ENCODE measurements at places on chromosomes 3 and 15. TPM values are rescaled to one million over a fixed set of nuclear protein-coding genes. Genes with fewer than 3 reads are reported as not detected.

Gene GJD2
- not detected for total RNA-seq

Gene PARP6
- total RNA-seq, result 59.4 TPM

Gene MORC1
- total RNA-seq, result not detected

Gene ARGFX
- not detected for total RNA-seq

Gene ADGRG7
- not detected for total RNA-seq

Gene C3orf52
- 3.4 TPM for total RNA-seq

Gene ALDH1A3
- total RNA-seq, result not detected

Gene SPTBN5
- 0.39 TPM for total RNA-seq

Gene DLEC1
- 1.0 TPM for total RNA-seq

Gene NGRN
- 36.0 TPM for total RNA-seq

Gene PLA2G4E
- not detected for total RNA-seq

DNA sequence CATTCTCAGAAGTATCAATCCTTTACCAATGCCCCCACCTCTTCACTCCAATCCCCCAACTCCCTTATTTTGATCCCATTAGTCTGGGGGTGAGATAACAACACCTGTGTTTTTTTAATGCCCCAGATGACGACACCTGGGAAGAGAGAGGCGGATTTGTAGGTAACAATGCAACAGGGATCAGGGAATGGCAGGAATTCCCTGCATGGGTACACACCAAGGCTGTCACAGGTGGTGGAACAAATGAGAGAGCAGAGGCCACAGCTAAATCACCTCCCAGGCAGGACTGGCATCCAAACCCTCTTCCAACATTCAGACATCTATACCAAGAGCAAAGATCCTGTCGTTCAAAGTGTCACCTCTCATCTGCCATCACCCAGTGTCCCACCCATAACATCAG is 319.2 kb upstream of the TRIM42 start:
- H3K4me3 ChIP-seq, result no peak overlapping the region
- no peak overlapping the region for H3K27ac ChIP-seq
- no peaks in the 10 kb centered on the region for H3K36me3 ChIP-seq
- no peaks in the 10 kb centered on the region for H3K27me3 ChIP-seq
- no peak for DNase-seq

DNA sequence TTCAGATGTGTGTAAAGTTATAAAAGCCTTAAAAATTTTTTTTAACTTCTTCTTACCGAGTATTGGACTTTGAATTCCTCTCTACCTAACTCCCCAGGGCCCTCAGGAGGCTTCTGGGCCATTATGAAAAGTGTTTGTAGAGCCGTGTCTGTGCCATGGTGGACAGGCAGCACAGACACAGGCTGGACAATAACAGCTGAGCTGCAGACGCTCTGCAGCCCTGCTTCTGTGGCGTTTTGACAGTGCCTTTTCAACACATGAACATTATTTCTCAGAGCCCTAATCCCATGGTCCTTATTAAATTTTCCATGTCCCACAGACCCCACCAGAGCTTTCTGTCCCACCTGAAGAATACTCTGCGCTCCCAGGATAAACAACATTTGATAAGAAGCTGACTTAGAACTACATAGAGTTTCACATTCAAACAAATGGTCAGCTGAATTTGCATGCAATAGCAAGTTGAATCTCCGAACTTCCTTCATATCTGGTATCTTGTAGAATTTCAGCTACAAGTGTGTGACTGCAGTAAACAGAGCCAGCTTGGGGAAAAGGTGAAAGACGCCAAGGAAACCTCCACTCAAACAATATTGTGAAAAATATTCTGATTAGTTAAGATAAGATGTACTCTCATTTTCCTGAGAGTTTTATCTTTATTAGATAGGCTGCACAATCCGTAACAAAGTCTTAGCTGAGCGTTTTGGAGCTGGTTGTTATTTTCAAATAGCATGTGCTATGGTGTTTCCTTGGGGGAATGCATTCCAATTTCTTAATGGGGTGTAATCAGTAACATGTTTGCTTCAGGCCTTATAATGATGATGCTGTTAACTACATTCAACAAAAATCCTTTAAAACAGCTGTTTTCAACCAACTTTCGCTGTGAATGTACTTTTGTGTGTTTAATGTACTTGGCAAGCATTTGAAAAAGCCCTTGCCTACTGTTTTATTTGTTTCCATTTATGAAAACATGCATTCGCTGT is 378.2 kb downstream of the MECOM start:
- H3K36me3 ChIP-seq, result no peaks in the 10 kb centered on the region
- no peaks in the 10 kb centered on the region for H3K4me1 ChIP-seq
- no peak overlapping the region for H3K4me3 ChIP-seq

- no peak for DNase-seq
- peaks cover 9% of the 10 kb centered on the region for H3K4me1 ChIP-seq
- H3K27ac ChIP-seq, result no peak overlapping the region
- H3K4me3 ChIP-seq, result no peak overlapping the region
Observed at GRCh38 chr3:126488185-126488584, 12.5 kb upstream of the ZXDC start.

DNA sequence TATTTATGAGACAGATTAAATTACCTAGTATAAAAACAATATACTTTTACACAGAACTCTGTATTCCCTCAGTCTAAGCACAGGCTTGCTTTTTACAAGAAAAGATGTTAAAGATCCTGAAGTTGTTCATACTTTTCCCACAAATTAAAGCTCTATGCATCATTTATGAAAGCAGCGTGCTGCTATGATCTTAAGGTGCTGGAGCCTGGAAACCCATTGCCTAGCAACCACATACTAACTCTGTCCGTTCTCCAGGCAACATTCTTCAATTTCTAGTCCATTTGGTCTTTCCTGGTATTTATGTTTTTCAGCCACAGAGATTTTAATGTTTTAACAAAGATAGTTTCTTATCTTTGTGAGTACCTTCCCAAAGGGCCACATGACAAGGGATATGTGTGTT is 312.0 kb downstream of the DOCK3 start:
- H3K4me1 ChIP-seq, result no peaks in the 10 kb centered on the region
- H3K27ac ChIP-seq, result no peak overlapping the region
- H3K27me3 ChIP-seq, result no peaks in the 10 kb centered on the region
- DNase-seq, result no peak

DNA sequence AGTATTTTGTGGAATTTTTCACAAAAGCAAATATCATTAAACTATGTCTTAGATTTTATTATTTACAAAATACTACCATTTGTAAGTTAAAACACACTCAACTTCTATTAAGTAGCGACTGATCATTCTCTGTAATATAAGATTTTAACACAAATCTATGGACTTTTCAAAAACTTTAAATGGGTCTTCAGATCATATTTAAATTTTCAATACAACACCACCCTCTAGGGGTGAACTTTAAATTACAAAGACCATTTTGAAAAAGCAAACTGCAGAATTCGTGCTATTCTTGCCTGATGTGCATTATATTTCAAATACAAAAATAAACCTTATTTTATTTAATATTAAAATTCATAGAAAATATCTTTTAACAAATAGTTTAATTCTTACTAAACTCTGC is 8.2 kb upstream of the VGLL4 start:
- H3K4me1 ChIP-seq, result no peaks in the 10 kb centered on the region
- no peaks in the 10 kb centered on the region for H3K27me3 ChIP-seq
- no peak overlapping the region for H3K27ac ChIP-seq
- no peak overlapping the region for H3K4me3 ChIP-seq
- no peak for DNase-seq

- no peak for DNase-seq
- no peak overlapping the region for H3K4me3 ChIP-seq
- no peaks in the 10 kb centered on the region for H3K27me3 ChIP-seq
- peaks cover 29% of the 10 kb centered on the region for H3K4me1 ChIP-seq
- no peaks in the 10 kb centered on the region for H3K36me3 ChIP-seq
- H3K27ac ChIP-seq, result no peak overlapping the region
Observed at GRCh38 chr15:98855067-98855814, 152.4 kb downstream of the PGPEP1L start.

DNA sequence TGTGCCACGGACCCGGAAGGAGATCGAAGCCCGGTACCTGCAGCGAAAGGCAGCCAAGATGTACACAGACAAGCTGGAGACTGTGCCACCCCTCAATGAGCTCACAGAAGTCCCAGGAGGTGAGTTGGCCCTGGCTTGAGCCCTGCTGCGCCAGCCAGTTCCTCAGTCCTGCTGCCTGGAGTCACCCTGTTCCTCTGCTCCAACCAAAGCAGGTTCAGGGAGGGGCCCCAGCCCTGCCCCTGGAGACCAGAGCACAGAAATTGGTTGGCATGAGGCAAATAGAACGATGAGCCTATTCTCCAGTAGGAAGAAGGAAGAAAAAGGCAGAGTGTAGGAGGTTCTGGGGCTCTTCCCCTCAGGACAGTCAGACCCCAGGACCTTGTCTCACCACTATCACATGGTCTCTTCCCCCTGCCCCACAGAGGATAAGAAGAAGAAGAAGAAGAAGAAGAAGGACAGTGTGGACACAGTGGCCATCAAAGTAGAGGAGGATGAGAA is 8.0 kb downstream of the TMIE start:
- H3K27ac ChIP-seq, result no peak overlapping the region
- H3K27me3 ChIP-seq, result no peaks in the 10 kb centered on the region
- no peaks in the 10 kb centered on the region for H3K36me3 ChIP-seq
- DNase-seq, result no peak
- no peak overlapping the region for H3K4me3 ChIP-seq
- H3K4me1 ChIP-seq, result no peaks in the 10 kb centered on the region

DNA sequence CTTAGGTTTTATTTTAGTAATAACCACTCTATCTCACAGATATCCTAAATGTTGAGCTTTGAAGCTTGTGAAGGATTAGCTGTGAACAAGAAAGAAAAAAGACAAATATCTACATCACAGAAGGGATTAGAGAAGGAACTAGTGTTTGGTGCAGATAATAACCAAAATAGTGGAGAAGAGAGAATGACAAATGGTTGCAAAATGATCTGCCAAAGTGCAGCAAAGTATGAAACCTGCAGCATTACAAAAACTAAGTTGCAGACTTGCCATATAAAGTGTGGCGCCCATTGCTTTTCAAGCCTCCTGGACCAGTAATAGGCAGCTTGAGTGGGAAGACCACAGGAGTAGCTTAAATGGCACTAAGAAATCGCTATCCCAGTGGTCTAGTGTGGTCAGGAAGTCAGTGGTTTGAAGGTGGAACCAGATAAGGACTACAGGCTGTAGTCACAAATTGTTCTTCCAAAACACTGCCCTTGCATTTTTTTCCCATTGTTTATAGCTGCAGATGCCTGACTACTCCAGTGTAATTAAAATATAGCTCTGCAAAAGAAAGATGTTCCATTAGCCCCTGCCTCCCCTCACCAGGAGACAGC is 20.7 kb downstream of the TPM1 start:
- no peak for DNase-seq
- no peaks in the 10 kb centered on the region for H3K27me3 ChIP-seq
- H3K36me3 ChIP-seq, result peaks cover 32% of the 10 kb centered on the region
- no peaks in the 10 kb centered on the region for H3K4me1 ChIP-seq

DNA sequence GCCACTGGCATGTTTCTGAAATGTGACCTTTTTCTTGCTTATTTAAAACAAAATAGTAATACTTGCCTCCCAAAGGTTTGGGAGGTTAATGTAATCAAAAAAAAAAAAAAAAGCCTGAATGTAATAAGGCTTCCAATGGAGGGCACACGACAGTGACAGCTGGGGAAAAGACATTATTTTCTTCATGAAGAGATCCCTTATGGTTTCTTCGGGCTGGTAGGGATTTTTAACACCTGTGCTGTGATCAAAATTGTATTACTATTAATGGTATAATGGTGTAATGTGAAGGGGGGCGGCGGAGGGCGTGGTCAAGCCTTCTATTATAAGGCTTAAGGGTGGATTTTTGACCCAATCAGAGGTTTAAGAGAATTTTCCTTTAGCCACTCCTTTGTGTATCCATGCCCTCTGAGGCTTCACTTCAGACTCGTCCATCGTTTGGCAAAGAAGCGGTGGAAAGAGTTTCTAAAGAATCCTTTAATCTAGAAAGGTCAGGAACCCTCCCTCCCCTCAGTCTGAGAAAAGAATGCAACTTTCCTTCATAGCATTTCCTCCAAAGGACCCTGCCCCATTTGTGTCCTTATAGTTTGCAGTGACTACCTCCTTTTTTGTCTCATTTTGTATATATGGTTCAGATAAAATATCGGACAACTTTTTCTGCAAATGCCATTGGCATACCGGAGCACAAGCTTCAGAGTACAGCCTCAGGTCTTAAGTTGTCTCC is 89.5 kb upstream of the CHD2 start:
- no peaks in the 10 kb centered on the region for H3K36me3 ChIP-seq
- H3K27me3 ChIP-seq, result no peaks in the 10 kb centered on the region
- peaks cover 59% of the 10 kb centered on the region for H3K4me1 ChIP-seq
- DNase-seq, result no peak

GRCh38 chr3:12884186-12884680 is 42.9 kb upstream of the RPL32 start:
- DNase-seq, result no peak
- no peak overlapping the region for H3K27ac ChIP-seq
- H3K36me3 ChIP-seq, result no peaks in the 10 kb centered on the region
- H3K27me3 ChIP-seq, result peaks cover 14% of the 10 kb centered on the region
- H3K4me3 ChIP-seq, result no peak overlapping the region

- H3K4me3 ChIP-seq, result no peak overlapping the region
- H3K27me3 ChIP-seq, result no peaks in the 10 kb centered on the region
- no peak overlapping the region for H3K27ac ChIP-seq
- peaks cover 15% of the 10 kb centered on the region for H3K4me1 ChIP-seq
- H3K36me3 ChIP-seq, result no peaks in the 10 kb centered on the region
Observed at GRCh38 chr15:56192659-56193442, 50.8 kb downstream of the RFX7 start.

DNA sequence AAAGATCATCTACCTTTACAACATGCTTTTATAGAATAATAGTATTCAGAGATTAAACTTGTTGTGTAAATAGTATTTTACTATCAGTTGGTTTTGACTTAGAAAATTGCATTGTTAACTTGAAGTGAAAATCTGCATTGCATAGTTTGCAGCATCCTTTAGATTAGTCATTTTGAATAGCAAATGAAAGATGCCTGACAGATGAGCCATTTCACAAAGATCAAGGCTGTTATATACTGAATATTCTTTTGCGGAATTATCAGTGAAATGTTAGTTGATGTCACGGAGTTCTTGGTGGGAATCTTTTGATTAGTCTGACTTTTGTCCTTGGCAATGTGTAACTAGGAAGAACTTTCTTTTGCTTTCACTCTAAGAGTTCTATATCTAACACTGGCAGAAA is 24.5 kb downstream of the RSRC1 start:
- no peak overlapping the region for H3K4me3 ChIP-seq
- no peak overlapping the region for H3K27ac ChIP-seq
- no peak for DNase-seq
- H3K27me3 ChIP-seq, result no peaks in the 10 kb centered on the region
- H3K4me1 ChIP-seq, result no peaks in the 10 kb centered on the region
- no peaks in the 10 kb centered on the region for H3K36me3 ChIP-seq

DNA sequence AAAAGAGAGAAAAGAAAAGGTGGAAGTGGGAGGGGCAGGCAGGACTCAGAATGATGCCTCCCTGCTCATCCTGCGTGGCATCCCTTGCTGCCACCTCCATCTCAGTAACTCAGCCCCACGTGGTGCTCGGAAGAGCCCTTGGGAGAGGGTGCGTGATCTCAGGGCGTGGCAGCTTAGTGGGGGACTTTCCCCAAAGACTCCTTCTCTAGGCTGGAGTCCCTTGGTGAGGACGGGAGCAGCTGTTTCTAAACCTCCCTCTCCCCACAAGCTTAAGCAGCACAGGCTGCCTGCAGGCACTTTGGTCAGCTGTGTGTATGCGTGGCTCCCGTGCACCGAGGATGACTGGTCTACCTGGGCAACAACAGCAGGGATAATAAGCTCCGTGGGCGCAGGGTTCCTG is 7.4 kb upstream of the ANPEP start:
- DNase-seq, result no peak
- no peak overlapping the region for H3K4me3 ChIP-seq
- no peaks in the 10 kb centered on the region for H3K4me1 ChIP-seq
- no peaks in the 10 kb centered on the region for H3K27me3 ChIP-seq
- no peak overlapping the region for H3K27ac ChIP-seq

- no peak for DNase-seq
- no peak overlapping the region for H3K27ac ChIP-seq
- H3K27me3 ChIP-seq, result no peaks in the 10 kb centered on the region
- no peaks in the 10 kb centered on the region for H3K36me3 ChIP-seq
- H3K4me1 ChIP-seq, result no peaks in the 10 kb centered on the region
Observed at GRCh38 chr3:99957151-99957796, 139.6 kb downstream of the CMSS1 start.

Data from CD8-positive, alpha-beta memory T cell (primary cell).